Caudate nucleus (tissue), 63 donors: ENCODE measurements at places on chromosomes 5 and 9.

DNA sequence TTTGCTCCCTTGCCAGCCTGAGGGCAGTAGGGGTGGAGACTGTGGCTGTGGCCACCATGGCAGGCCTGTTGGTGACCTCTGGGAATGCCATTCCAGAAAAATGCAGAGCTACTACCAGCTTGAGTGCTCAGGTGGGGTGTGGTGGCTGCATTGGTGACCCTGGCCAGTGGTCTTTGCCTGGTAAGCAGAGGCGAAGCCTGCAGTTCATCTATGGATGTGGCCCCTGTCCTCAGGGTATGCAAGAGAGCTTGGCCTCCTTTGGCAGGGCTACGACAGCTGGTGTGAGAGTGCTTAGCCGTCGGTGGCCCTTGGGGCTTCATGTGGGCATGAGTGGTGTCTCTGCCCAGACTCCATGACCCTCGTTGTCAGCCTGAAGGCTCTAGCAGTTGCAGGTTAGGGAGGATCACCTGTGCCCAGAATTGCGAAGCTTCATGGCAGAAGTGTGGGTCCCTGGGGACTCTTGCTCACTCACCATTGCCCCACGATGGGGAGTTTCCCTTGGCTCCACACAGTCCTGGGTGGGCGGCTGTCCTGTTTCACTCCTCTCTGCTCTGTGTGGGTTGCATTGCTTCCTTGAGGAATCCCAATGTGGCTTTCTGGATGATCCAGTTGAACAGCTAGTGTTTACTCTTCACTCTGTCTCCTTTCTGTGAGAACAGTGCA is 117.9 kb upstream of the CDH12 start:
- no peak for DNase-seq

GRCh38 chr5:125348936-125349831 is 602.7 kb upstream of the ZNF608 start:
- DNase-seq, result no peak

DNA sequence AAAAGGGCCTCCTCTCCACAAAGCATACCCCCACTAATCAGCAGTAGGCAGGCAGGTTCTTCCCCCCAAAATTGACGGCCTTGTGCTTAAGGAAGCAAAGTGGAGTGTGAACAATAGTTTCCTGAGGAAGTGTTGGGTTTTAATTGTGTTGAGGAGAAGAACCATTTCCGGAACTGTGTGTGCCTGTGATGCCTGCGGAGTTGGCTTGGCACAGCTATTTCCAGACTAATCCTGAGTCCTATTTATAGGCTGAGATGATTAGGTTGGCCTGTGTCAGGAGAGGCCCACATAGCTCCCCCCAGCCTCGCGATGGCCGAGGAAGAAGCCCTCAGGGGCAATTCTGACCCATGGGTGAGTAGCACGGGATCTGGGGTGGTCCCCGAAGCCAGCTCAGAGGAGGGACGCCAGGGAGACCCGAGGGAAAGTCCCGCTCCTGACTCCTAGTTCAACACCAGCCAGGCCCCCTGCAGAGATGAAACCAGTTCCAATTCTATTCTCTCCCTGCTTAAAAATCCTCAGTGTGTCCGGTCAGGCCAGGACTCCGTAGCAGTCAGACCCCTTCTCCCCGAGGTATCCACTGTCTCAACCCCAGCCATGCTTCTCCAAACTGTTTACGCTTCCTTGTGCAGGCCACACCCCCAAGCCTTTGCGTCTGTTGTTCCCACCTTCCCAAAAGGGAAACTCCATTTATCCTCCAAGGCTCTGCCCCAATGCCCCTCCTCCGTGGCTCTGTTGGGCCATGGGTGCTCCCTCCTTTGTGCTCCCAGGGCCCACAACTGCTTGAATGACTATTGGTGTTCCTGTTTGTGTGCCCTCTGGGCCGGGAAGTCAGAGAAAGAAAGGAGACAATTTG is 18.1 kb downstream of the GSN start:
- DNase-seq, result no peak

DNA sequence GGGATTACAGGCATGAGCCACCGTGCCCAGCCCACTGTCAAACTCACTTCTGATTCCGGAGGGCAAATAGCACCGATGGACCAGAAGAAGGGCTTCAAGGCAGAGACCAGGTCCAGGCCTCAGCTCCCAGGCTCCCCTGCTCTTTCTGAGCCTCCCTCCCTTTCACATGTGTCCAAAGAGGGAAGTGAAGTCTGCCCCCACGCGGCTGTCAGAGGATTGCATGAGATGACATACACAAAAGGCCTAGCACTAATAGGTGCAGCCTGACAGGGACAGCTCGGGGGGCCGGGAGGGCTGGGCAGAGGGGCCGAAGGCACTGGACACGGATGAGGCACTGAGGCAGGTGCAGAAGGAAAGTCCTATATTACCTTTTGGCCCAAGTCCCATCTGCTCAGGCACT is 16.1 kb downstream of the FBP1 start:
- DNase-seq, result no peak

DNA sequence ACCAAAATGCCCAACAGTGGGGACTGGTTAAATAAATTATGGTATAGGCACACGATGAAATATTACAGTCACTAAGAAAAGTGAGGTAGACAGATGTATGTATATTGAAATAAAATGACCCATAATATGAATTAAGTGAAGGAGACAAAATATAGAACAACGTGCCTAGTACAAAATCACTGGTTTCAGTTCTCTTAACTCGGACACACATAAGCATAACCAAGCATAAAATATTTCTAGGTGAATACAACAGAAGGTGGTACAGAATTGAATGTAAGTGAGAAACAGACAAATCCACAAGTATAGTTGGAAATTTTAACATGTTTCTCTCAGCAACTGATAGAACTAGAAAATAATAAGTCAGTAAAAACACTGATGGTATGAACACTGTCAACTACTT is 22.0 kb downstream of the PUM3 start:
- DNase-seq, result no peak

GRCh38 chr9:21121079-21121478 is 20.6 kb downstream of the IFNW1 start:
- no peak for DNase-seq

DNA sequence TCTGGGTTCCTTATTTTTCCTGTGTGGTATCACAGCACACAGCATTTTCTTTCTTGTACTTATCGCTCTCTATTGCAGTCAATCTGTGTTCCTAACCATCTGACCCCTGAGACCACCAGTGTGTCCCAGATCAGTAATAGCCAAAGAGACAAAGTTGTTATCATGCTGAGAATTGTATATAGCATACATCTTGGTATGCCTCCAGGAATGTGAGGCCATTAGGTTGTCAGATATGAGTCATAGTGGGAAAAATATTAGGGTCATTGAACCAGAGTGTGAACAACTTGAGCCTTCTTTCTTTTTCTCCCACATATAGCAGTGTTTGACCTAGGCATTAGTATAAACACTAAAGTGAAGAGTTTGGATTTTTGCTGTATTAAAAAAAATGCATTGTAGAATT is 106.3 kb downstream of the NDUFAF2 start:
- DNase-seq, result no peak

GRCh38 chr5:135599421-135600151 is 20.8 kb upstream of the CXCL14 start:
- DNase-seq, result no peak

DNA sequence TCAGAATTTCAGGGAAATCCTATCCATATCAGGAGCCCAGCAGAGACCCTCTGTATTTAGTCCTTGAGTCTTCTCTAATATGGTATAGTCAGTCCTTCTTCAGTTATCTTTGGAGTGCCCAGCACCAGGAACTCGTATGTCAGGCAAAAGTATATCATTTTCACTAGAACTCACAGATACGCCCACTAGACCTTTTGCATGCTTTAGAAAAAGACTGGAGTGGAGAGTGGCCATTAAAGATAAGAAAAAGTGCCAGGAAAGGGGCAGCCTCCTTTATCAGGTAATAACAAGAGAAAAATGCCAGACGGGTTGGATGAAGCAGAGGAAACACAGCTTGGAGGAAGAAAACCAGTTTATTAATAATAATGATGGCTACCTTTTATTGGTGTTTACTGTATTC is 63.5 kb downstream of the GPR21 start:
- DNase-seq, result no peak

- no peak for DNase-seq
These were observed 380.3 kb upstream of the ACTBL2 start for GRCh38 chr5:57862942-57863341.

DNA sequence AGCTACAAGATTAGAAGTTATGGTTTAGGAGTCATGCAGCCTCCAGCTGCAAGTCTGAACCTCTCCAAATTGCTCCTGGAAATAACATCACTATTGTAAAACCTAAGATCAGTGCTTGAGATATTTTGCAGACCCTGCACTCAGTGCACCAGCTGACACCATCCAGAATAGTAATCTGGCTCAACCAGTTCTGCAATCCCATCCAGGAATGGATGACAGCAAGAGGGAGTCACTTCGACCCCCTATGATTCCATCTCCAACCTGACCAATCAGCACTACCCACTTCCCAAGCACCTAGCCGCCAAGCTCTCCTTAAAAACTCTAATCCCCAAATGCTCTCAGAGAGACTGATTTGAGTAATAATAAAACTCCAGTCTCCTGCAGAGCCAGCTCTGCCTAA is 37.9 kb upstream of the NR4A3 start:
- no peak for DNase-seq

DNA sequence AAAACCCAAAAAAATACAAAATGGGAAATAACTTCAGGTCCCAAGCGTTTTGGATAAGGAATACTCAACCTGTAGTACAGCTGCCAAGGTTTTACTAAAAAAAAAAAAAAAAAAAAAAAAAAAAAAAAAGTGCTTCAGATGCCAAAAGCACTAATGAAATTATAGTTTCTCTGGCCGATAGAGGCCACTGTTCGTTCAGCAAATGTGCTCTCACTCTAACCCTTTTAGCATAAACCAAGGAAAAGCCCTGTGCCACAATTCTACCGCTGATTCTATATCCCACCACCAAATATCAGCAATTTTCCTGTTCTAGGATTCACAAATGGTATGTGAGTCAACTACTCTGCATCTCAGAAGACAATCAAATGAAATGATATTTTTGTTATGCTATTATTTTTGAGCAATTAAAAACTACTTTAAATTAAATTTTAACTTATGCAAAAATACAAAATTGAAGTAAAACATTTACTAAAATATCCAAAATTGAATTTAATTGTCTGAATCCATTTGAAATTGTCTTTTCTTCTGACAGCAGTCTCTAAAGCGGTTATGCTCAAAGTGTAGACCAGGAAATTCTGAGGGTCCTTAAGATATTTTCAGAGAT is 79.8 kb downstream of the RICTOR start:
- DNase-seq, result no peak

DNA sequence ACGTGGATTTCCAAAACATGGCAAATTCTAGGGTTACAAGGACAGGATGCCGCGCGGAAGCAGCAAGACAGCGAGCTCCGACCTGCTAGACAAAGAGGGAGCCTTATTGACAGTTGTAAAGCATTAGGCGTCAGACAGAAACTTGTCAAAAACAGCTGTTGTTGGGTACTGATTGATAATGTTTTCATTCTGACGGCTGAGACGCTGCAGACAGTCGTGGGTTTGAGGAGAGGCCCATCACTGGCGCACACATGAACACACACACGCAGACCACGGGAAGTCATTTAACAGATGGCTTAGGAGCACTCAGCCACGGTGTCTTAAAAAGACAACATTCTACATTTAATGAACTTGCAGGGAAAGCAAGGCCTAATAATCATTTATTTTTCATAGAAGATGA is 324.0 kb downstream of the NDUFS4 start:
- DNase-seq, result no peak

DNA sequence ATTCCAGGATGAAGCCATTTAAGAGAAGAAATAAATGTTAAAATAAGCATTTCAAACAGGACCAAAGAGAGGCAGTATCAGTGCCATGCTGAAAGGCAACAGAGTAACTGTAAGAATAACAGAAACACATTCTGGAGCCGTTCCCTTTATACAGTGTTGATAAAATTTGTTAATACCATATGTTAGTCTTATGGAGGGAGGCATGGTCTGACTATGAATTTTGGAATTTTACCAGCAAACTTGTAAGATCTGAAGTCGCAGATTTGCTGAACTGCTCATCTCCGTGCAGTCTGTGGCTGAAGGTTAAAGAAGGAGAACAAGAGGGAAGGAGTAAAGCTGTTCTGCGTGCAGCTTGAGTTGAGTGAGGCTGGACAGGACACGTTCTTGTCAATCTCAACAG is 508.4 kb downstream of the NFIB start:
- no peak for DNase-seq

DNA sequence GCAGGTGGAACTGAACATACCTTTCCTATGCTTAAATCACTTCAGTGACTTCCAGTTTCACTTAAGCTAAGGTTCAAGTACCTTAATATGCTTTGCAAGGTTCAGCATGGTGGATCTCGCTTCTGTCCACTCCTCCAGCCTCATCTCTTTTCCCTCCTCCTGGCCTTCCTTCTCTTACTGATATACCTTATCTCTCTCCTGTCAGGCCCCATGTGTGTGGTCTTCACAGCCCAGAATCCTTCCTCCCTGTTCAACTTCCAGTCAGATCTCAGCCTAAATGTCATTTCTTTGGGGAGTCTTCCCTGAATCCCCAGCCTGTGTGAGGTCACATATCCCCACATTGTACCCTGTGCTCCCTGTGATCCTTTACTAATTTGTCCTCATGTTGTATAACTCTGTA is 87.7 kb downstream of the ANGPTL2 start:
- DNase-seq, result no peak

GRCh38 chr9:84862810-84863287 is 193.3 kb downstream of the NTRK2 start:
- DNase-seq, result no peak
